ENCODE measurements at places on chromosomes 4 and X.

DNA sequence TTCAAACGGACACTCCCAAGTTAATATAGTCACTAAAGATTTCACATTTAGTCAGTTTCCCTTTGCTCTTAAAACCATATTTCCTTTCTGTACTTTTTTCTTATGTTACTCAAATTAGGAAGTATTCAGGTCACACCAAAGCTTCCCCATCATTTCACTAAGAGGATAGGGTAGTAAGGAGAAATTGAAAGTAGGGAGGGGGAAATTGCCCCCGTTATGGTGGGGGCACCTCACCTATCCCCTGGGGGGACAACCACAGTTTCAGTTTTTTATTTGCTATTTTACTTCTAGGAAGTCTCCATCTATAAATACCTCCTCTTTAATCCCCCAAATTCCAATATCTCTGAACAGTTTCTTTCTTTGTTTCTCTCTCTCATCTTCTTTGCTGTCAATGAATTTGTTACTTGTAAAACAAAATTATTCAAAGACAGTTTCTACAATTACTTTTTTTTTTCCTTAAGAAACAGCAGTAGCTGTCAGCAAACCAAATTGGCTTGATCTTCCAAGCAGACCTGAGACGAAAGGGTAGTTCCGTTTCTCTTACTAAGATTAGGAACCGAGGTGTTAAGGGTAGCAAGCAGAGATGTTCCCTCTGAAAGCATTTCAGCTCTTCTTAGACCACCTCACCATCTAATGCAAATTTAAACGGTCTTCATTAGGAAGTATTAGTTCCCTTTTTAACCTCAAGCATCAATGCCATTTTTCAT, 160.2 kb upstream of the KLF3 start:
- no peak for DNase-seq

- DNase-seq = no peak
These were observed 176.9 kb upstream of the ARSJ start for GRCh38 chr4:114156371-114156770.

- DNase-seq = peak; percentile 76
These were observed 147.6 kb upstream of the FRG1 start for GRCh38 chr4:189792924-189793618.

- DNase-seq = no peak
These were observed 100.0 kb downstream of the CCSER1 start for GRCh38 chr4:90227177-90227576.

DNA sequence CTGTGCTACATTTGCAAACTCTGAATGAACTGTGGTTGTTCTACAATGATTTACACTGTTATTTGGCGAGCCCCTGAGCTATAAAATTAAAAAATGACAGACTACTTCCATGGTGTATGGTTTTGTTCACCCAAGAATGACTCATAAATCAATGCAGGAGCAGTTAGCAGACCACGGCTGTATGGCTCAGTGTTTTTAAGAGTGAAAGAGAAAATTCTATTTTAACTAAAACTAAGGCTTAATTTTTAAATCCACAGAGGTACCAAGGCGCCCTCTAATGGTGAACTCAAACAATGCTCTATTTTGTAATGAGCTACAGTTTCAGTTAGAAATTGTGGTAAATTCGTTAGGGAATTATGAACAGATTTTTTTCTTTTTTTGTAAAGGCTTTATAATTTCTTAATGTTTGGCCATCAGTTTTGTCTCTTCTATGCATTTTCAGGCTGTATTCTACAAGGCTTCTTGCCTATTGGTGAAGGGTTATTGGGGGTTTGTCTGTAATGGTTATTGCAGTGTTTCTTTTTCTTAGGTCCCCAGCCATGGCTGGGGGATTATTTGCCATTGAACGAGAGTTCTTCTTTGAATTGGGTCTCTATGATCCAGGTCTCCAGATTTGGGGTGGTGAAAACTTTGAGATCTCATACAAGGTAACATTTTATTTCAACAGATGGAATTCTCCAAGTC, 32.5 kb downstream of the HMGB2 start:
- peak; percentile 47 for DNase-seq

- no peak for DNase-seq
These were observed 82.4 kb downstream of the MAGED1 start for GRCh38 chrX:51975811-51976210.

DNA sequence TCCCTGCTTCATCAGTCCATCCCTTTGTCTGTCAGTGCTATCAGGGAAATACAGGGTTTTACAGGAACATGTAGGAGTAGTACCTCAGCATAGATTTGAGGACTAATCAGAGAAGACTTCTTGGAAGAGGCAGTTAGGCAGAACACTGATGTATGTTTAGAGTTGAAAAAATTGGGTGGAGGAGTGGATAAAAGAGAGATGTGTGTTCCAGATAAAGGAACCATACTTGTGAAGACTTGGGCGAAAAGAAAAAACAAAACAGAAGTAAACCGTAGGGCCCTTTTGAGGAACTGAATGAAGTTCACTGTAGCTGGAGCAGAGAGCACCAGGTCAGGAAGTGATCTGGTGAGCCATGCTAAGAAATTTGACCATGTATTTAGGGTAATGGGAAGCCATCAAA, 32.3 kb downstream of the AFF1 start:
- DNase-seq = peak; percentile 77

DNA sequence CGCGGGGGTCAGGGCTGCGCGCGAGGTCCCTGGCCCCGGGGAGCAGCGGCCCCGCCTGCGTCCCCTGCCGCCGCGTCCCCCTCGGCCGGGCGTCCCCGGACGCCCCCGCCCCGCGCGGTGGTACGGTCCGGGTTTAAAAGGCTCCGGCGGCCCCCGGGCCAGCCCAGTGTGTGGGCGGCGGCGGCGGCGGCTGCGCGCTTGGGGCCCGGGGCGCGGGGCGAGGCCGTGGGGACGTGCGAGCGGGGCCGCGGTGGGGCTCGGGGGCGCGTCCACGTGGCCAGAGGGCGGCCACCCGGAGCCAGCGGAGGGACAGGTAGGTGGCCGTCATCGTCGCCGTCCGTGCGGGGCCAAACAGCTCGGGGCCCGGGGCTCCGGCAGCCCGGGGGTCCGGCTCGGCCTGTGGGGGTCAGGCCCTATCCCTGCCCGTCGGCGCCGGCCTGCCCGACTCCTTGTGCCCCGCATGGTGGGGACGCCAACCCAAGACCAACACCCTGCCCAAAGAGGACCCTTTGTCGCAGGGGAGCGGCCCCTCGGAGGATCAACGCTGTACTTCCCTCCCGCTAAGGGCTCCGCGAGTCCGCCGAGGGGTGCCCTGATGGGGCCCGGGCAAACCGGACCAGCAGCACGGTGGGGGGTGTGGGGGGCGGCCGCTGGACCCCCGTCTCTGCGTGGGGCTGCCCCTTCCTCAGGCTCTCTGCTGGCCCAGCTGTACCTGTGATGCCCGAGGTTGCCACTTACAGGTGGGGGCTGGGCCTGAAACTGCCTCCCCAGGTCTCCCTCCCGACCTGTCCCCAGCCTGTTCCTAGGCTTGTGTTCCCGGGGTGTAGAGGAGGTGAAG, at the start of gene PLXNA3:
Gene PLXNA3 (plus strand): TSS at position 166 of the 838 bp plus-strand sequence. CDS start 1,903 bp downstream, outside the sequence.
- DNase-seq = no peak

- DNase-seq = no peak
These were observed 65.6 kb downstream of the MID1 start for GRCh38 chrX:10554612-10555270.

GRCh38 chrX:151687635-151688034, 7.6 kb upstream of the PRRG3 start:
- DNase-seq = no peak

- peak; percentile 41 for DNase-seq
These were observed 10.1 kb upstream of the TMEM154 start for GRCh38 chr4:152689615-152690501.

GRCh38 chr4:184312126-184312525, 94.5 kb upstream of the ENPP6 start:
- no peak for DNase-seq

GRCh38 chrX:35842674-35843073, 44.5 kb downstream of the MAGEB16 start:
- DNase-seq = peak; percentile 84

GRCh38 chrX:70755850-70756249, 152.7 kb downstream of the TEX11 start:
- no peak for DNase-seq

DNA sequence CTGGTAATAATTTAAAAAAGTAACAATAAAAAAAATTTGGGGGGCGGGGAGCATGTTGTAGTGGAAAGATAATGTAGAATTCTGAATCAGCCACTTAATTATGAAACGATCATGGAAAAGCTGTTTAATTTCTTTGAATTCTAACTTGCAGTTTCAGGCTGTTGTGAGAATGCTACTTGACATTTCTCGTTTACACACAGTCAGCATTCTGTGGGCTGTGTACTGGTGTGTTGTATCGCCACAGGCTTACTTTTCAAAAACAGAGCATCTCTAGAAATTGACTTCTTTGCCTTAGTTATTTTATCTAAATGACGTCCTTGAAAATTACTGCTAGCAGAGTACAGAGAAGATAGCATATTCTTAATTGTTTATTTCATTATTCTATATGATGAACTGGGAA, 350.4 kb downstream of the FSTL5 start:
- DNase-seq = no peak

- DNase-seq = peak; percentile 70
These were observed 159.1 kb downstream of the NSUN7 start for GRCh38 chr4:40908702-40909362.

GRCh38 chr4:47747211-47747610, 90.7 kb downstream of the CORIN start:
- DNase-seq = no peak

GRCh38 chr4:8152865-8153257, 5.8 kb downstream of the ABLIM2 start:
- DNase-seq = no peak

- DNase-seq = no peak
These were observed 62.2 kb upstream of the PRPS1 start for GRCh38 chrX:107565931-107566603.

DNA sequence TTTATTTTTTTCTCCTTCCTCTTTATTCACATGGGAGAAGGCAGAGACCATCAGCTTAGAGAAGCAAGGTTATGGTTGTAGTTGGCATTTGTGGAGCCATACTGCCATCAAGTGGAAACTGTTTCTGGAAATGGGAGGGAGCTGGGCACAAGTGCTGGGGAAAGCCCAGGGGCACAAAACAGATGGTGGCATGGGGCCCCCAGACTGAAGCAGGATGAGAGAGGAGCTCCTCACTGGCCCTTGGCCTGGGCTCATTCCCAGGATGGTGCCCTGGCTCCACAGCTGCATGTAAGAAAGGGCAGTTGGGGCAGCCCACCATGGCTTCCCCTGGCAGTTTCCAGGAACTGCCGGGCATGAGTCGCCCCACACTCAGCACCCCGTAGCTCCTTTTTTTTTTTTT, 59.2 kb downstream of the NBDY start:
- DNase-seq = peak; percentile 27

DNA sequence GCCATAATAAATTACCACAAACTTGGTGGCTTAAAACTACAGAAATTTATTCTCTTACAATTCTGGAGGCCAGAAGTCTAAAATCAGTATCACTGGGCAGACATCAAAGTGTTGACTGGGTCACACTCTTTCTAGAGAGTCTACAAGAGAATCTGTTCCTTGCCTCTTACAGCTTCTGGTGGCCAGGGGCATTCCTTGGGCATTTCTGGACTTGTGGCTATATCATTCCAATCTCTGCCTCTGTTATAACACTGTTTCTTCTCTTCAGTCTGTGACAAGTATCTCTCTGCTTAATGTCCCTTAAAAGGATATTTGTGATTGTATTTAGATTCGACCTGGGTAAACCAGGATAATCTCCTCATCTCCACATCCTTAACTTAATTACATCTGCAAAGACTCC, 207.3 kb upstream of the DCAF8L1 start:
- DNase-seq = no peak

- no peak for DNase-seq
These were observed 435 bp downstream of the DCX start for GRCh38 chrX:111411557-111411956.

GRCh38 chrX:19670854-19671620, 155.7 kb upstream of the MAP3K15 start:
- DNase-seq = no peak

DNA sequence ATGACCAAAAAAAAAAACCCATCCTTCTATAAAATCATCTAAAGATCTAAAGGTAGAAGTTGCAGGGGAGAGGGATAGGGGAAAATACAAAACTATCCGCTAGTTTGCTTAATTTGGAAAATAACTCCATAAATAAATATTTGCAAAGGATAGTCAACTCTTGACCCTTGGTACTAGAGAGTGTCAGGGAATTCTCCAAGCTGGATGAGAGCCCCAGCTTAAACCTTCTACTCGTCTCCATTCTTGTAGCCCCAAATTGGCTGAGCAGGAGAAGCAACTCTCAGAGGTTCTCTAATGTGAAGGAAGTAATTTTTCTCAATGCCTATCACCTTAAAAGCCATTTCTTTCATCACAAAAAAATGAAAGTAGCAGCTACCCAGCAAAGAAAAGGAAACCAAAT, 35.2 kb downstream of the ACSL4 start:
- DNase-seq = no peak

- DNase-seq = no peak
These were observed 16.7 kb downstream of the HADH start for GRCh38 chr4:108006361-108006760.

DNA sequence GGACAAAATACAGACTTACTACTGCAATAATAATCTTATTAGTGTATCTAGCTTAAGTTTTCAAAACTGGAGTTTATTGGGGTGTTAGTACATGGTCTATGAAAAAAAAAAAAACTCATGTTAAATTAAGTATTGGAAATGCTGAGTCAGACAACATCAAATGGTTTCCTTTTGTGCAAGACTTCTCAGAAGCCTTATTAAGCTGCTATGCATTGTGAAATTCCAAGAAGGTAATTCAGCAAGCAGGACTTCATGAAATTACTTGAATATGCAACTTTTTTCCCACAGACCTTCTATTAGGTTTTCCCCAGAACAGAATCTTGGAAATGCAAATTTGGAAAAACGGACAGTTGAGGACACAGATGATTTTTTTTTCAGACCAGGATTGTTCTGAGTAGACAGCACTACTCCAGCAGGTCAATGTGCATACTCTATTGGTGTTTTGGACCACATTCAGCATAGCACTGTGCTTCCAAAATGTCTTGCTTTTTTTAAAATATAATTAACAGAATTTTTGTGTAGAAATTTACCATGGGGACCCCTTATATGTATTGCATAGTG, 568.8 kb upstream of the TENM3 start:
- peak; percentile 74 for DNase-seq

GRCh38 chr4:84895283-84895682, 71.2 kb downstream of the WDFY3 start:
- DNase-seq = no peak

- DNase-seq = no peak
These were observed 66.6 kb upstream of the TAB3 start for GRCh38 chrX:30955687-30956086.

- DNase-seq = no peak
These were observed 90.4 kb upstream of the NDP start for GRCh38 chrX:44063606-44064005.

GRCh38 chrX:65587616-65588526, 53.3 kb upstream of the LAS1L start:
- DNase-seq = no peak
